ENCODE measurements at places on chromosomes 1 and 21.

DNA sequence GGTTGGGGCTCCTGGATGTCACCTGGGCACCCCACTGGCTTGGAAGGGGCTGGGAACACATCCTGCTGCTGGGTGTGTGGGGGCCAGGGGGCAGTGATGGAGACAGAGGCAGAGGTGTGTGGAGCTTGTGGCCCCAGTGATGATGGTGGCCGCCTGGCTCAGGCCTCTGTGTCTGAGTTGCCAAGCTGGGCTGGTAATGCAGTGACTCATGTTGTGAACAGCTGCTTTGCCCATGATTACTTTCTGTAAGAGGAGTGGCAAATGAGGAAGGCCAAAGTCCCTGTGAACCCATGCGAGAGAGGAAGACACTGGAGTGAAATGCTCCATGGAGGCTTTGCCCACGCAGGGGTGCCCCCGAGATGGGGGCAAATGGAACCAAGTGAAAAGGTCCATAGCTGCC is 86.8 kb downstream of the KCNJ6 start:
- no peak for DNase-seq

GRCh38 chr1:19036813-19037605 is 80.5 kb upstream of the IFFO2 start:
- DNase-seq: no peak

- DNase-seq: no peak
These were observed 91.0 kb upstream of the GRIK3 start for GRCh38 chr1:37125295-37125694.

- no peak for DNase-seq
These were observed 414.2 kb downstream of the KCNT2 start for GRCh38 chr1:196193896-196194559.

DNA sequence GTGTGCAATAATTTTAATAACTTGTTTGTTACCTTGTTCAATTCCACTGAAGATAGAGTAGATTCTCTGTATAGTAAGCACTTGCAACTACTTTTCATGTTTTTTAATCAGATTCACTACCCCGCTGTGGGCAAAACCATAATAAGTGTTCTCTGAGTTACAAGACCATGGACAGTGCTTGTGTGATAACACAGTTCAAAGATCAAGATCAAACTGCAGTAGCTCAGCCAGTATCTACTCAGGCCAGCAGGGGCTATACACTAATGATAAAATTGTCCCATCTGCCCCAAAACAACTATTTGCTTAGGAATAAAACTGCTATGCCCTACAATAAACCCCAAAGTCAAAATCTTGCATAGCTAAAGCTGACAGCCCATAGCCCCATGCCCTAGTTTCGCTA is 129.6 kb downstream of the LRRC7 start:
- DNase-seq: no peak

DNA sequence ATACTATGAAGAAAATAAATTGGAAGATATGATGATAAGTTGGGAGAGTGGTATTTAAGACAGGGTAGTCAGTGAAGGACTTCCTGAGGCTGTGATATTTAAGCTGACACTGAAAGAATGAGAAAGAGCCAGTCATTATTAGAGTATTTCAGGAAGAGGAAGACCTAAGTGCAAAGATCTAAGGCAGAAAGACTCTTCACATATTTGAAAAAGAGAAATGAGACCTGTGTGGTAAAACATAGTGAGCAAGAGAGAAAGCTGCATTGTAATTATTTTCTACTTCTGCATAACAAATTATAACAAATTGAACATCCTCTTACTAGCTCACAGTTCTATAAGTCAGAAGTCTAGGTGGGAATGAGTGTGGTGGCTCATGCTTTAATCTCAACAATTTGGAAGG is 34.6 kb upstream of the DOCK7 start:
- DNase-seq: no peak

DNA sequence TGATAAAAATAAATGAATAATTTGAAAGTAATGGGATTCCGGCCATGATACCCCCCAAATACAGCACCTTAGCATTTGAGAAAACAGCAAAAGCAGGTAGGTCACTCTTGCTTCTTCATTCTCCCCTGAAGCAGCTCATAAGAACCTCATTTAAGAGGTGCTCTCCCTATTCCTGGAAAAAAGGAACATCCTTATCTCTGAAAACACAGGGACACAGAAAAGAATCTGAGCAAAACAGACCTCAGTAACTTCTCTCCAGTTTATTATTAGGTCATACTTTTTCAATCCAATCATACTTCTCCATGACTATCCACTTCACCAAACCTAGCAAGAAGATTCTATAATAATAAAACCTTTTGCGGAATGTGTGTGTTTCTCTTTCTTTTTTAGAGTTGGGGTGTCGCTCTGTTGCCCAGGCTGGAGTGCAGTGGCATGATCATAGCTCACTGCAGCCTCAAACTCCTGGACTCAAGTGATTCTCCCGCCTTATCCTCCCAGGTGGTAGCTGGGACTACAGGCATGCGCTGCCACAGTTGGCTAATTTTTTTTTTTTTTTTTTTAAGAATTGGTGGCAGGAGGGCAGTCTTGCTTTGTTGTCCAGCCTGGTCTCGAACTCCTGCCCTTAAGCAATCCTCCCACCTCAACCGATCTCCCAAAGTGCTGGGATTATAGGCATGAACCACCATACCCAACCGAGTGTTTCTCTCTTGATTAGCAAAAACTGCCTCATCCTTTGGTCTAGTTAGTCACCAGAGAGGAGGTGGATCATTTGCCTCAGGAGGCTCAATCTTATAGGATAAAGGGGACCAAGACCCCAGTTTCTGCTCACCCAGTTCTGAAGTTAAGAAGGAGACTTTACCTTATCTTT is 10.6 kb upstream of the TRIM33 start:
- DNase-seq: no peak

GRCh38 chr1:100077531-100077930 is 55.2 kb downstream of the SASS6 start:
- DNase-seq: no peak

GRCh38 chr1:113608399-113608798 is 150.9 kb downstream of the PHTF1 start:
- DNase-seq: no peak

DNA sequence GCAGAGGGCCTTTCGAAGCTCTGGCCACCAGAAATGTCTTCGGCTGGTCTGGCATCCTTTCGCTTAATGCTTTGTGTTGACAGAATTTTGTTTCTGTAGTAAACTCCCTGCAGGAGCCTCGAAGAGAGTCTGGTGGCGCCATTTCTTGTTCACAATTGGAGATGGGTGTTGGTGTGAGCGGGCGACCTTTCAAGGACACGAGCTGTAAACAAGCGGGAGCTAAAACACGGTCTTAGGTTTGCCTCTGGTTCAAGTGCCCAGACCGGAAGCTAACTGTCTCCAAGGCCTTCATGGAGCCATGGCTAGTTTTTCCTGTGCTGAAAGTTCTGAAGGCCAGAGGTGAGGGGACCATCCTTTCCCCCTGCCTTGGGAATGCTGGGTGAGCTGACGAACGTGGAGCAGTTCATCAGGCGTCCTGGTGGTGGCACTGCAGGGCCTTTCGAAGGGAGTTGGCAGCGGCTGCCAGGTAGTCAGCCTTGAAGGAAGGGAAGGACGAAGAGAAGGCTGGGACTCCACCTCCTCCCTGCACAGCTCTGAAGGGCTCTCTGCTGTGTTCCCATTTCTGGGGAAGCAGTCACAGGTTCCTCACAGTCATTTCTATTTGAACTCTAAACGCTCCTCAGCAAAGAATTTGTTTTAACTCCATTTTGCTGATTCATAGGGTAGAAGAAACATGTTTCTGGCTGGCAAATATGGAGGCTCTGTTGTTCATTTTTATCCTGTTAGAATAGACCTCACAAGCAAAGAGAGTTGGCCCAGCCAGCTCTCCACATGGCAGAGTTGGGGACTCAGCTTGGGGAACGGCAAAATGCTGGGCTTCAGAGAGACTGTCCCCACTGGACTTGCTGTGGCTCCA is 35.2 kb downstream of the URB2 start:
- peak; percentile 48 for DNase-seq

GRCh38 chr1:10694274-10694632 is 102.2 kb downstream of the CASZ1 start:
- DNase-seq: peak; percentile 21
